ENCODE measurements at places on chromosomes 7 and 10.

DNA sequence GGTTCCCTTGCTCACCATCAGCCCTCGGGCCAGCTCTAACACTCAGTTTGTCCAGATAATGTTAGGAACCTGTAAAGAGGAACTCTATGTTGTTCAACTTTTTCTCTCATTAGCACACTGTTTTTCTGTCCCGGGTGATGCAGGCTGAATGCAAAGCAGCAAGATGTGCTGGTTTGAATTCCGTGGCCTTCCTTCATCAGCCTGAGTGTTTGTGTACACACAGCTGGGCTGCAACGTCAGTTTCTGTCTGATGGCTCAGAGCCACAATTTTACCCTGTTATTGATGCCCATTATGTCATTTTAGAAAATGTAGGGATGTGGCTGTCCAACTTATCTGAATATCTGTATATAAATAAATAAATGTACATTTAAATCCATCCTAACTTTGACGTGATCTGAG, 152.0 kb downstream of the PLPP4 start:
- H3K4me3 ChIP-seq: no peak overlapping the region
- H3K4me1 ChIP-seq: peaks cover 2% of the 10 kb centered on the region
- H3K27ac ChIP-seq: no peak overlapping the region

- no peak for DNase-seq
- no peaks in the 10 kb centered on the region for H3K27me3 ChIP-seq
Observed at GRCh38 chr10:70849582-70850016, 33.9 kb downstream of the SGPL1 start.

DNA sequence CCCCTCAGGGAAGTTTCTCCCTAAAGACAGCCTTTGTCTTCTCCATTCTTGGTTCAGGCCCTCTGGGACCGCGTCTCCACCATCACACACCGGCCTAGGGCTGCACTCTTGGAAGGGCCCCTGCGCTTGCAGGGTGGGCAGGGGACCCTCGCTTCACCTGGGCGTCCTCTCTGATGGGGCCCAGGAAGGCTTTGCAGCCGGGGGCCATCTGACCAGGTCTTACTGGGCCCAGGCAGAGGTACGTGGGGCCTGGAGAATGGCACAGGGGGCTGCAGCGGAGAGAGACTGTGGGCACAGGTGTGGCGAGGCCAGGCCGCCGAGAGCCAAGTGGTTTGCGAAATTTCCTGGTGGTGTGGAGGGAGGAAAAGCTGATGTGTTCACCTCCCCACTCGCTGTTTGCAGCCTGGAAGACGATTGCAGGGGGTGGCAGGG, 44.4 kb downstream of the ALOX5 start:
- H3K4me1 ChIP-seq: peaks cover 69% of the 10 kb centered on the region
- peaks cover 3% of the 10 kb centered on the region for H3K27me3 ChIP-seq
- peak overlapping the region; percentile 98 for H3K4me3 ChIP-seq
- peak overlapping the region; percentile 100 for H3K27ac ChIP-seq
- peaks cover 30% of the 10 kb centered on the region for H3K36me3 ChIP-seq

DNA sequence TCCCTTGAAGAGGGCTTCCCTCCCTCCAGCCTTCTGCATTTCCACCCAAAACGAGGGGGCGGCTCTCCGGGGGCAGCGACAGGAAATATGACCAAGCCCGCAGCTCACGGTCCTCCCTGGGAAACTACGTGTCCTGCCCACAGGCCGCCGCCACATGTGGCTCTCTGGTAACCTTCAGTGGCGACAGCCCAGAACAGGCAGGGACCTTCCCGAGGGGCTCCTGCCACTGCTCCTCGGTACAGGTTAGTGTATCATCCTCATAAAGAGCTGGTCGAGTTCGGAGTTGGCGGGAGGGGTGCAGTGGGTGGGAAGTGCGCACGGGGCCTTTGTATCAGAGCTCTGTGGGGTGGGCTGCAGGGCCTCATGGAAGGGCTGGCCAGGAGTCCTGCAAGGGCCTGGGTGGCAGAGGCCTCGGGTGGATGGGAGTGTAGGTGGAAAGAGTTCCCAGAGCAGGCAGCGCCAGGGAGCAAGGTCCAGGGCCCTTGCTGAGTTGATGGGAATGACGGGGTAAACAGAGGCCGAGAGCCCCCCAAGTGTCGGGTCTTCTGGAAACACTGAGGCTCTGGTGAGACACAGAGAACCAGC, 66.0 kb downstream of the TCERG1L start:
- H3K36me3 ChIP-seq: no peaks in the 10 kb centered on the region
- no peak overlapping the region for H3K4me3 ChIP-seq
- no peak for DNase-seq
- no peak overlapping the region for H3K27ac ChIP-seq

DNA sequence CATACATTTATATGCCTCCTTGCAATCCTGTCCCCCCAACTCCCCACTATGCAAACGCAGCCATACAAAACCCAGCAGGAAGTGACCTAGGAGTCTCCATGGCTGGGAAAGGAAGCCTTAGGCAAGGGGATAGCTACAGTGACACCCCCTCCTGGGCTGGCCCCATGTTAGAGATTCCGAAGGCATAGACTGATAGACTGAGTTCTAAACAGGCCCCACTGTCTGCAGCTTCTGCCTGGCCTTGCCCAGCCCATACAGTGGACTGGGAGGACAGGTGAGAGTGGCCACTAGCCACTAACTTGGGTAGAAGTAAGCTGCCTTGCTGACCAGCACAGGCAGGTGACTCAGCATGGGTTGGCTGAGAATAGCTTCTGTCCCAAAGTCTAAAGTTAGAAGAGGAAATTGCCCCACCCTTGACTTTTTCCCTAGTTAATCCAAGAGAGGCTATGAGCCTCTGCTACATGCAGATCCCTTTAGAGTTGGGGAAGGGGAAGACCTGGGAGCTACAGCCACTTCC, 106.3 kb downstream of the C10orf105 start:
- DNase-seq: no peak
- no peaks in the 10 kb centered on the region for H3K36me3 ChIP-seq
- no peak overlapping the region for H3K27ac ChIP-seq
- H3K27me3 ChIP-seq: peaks cover 5% of the 10 kb centered on the region
- no peak overlapping the region for H3K4me3 ChIP-seq
- no peaks in the 10 kb centered on the region for H3K4me1 ChIP-seq

GRCh38 chr10:128007971-128008370, 101.1 kb downstream of the PTPRE start:
- peaks cover 32% of the 10 kb centered on the region for H3K27me3 ChIP-seq
- H3K4me3 ChIP-seq: no peak overlapping the region
- DNase-seq: no peak

DNA sequence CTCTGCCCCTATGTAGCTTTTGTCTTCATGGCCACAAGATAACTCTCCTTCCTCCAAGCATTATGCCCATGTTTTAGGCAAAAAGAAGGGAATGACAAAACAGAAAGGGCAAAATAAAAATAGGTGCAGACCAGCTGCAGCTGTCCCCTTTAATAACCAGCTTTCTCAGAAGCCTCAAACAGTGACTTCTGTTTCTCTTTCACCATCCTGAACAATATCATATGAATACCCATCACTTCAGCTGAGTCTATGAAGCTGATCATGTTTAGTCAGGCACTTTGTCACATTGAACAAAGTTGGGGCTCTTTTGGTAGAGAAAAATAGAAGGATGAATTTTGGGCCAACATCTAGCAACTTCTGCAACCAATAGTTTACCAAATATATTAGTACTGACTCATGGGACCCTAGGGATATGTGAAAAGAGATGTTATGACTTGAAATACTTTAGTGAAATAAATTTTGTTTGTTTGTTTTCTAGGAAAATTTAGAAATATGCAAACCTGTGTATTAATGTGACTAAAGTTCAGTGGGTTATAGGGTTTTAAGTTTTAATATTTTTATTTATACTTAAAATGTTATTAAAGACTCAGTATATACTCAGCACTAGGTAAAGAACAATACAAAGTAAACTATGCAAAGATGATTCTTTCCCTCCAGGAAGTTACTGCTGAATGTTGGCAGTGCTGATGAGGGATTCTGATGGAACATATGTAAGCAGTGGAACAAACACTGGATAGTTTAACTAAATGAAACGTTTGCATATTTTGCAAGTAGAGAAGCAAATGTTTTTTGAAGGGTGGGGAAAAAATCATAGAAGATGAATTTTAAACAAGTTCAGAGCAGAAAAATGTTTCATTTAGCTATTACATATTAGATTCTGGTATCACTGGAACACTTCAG, 133.7 kb downstream of the FOXP2 start:
- no peaks in the 10 kb centered on the region for H3K36me3 ChIP-seq
- H3K4me1 ChIP-seq: no peaks in the 10 kb centered on the region
- H3K4me3 ChIP-seq: no peak overlapping the region

DNA sequence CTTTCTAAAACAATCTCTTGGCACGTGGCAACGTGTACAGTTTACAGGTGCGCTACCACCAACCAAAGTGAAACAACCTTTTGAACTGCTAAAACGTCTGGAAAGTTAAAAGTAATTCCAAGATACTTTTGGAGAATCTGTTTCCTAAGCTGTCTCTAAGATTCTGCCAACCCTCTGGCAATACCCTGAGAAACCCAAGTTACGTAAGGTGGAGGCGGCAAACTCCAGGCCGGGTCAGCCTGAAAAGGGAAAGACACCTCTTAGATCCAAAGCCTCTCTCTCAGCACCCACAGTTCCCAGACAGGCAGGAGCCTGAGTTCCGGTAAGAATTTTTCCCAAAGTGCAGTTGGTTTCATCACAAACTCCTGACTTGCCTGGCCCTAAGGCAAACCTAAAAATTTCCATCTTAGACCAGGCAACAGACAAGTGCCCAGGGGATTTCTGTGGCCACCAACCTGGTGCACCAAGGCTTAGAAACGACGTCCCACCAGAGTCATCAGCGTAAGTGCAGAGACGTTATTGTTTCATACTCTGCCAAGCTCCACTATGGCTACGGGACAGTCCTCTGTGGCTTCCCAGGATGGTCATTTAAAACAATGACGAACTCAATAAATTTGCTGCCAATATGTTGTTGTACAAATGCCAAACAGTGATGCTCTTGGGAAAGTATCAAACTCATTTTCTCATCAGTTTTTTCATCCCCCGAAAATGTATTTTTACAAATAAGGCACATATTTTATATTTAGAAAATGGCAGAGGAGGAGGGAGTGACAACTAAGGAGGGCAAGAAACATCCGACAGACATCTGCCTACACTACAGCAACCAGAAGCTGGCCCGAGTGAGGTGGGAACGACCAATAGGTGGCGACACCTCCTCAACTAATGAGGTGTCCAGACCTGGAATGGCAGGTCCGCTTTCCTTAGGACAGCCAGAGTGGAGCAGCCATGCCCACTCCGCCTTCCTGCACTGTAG, 205.8 kb upstream of the FRMD4A start:
- peaks cover 80% of the 10 kb centered on the region for H3K4me1 ChIP-seq
- peak; percentile 47 for DNase-seq
- no peak overlapping the region for H3K4me3 ChIP-seq
- no peak overlapping the region for H3K27ac ChIP-seq
- H3K36me3 ChIP-seq: peaks cover 82% of the 10 kb centered on the region

GRCh38 chr7:105003275-105003674, 10.7 kb upstream of the KMT2E start:
- DNase-seq: peak; percentile 34

DNA sequence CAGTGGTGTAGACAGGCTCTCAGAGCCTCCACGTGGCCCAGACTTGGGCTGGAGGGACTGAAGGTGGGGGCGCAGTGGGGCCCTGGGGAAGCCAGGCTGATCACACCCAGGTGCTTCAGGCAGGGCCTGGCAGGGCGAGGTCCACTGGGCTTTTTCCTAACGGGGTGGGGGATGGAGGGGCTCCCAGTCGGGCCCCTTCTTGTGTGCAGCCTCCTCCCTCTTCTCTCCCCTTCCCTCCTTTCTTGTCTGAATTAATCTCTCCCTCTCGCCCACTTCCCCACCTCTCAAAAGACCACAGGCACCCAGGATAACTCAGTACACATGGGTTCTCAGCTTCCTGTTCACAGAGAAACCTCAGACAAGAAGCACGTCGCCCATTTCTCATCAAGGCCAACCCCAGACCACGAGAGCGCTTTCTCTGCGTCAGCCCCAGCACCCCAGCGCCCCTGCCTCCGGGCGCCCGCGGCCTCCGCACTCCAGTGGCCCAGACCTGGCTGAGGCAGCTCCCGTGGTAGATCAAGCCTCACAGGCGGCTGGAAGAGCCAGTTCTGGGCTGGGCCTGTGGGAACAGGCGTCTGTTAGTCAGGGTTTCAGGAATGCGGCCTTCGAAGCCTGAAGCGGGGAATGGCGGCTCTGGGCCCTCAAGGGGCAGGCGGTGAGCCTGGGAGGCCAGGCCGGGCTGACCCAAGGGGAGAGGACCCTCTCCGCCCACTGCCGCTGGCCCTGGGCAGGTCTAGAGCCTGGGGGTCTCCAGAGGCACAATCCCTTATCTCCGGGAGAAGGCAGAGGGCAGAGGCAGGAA, 50.6 kb downstream of the PWWP2B start:
- peak overlapping the region; percentile 96 for H3K27ac ChIP-seq
- no peaks in the 10 kb centered on the region for H3K27me3 ChIP-seq
- peak; percentile 88 for DNase-seq
- H3K4me3 ChIP-seq: peak overlapping the region; percentile 68

GRCh38 chr10:110897184-110897583, 21.8 kb downstream of the BBIP1 start:
- no peaks in the 10 kb centered on the region for H3K27me3 ChIP-seq
- no peak for DNase-seq
- peaks cover 16% of the 10 kb centered on the region for H3K4me1 ChIP-seq

GRCh38 chr7:70627461-70627860, 504.5 kb upstream of the GALNT17 start:
- H3K27me3 ChIP-seq: no peaks in the 10 kb centered on the region
- DNase-seq: no peak
- no peaks in the 10 kb centered on the region for H3K4me1 ChIP-seq
- H3K4me3 ChIP-seq: no peak overlapping the region
- H3K27ac ChIP-seq: no peak overlapping the region
- H3K36me3 ChIP-seq: no peaks in the 10 kb centered on the region

DNA sequence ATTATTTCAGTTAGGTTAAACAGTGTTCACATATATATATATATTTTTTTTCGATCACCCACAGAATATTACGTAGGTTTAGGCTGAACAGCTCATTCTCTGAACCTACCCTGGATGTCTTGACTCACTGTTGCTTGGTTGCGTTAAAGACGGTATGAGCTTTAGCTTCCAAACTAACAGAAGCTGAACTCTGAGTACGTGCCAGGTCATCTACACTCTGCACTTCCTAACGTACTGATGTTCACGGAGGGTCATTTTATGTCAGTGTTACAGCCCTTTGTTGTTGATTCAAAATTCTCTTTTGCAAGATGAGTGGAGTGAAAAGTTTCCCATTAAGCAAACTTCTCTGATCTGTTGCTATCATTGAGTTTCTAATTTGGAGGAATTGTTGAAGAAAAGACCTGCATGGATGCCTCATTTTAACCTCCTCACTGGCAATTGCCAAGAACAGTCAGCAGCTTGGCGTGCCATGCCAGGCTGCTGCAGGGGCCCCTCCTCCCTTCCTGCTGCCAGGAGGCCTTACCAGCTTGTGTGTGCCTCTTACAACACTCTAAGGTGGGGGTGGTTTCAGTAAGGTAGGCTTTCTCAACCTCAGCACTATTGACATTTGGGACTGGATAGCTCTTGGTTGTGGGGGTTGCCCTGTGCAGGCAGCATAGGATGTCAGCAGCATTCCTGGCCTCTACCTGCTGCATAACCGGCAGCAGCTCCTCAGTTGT, 44.3 kb downstream of the INSYN2A start:
- no peak overlapping the region for H3K27ac ChIP-seq
- no peak overlapping the region for H3K4me3 ChIP-seq
- DNase-seq: no peak
- H3K4me1 ChIP-seq: peaks cover 3% of the 10 kb centered on the region
- no peaks in the 10 kb centered on the region for H3K36me3 ChIP-seq
- H3K27me3 ChIP-seq: no peaks in the 10 kb centered on the region

Data from activated CD4-positive, alpha-beta memory T cell treated with anti-CD3 and anti-CD28 coated beads, Interleukin-2, amount 10 ng/mL, durations not matched to agents 7 days and 5 days (primary cell).